Glutamatergic neuron (in vitro differentiated cells): ENCODE measurements at places on chromosomes 5 and 9. TPM values are rescaled to one million over a fixed set of nuclear protein-coding genes. Genes with fewer than 3 reads are reported as not detected.

Gene IL13
- total RNA-seq, result not detected

DNA sequence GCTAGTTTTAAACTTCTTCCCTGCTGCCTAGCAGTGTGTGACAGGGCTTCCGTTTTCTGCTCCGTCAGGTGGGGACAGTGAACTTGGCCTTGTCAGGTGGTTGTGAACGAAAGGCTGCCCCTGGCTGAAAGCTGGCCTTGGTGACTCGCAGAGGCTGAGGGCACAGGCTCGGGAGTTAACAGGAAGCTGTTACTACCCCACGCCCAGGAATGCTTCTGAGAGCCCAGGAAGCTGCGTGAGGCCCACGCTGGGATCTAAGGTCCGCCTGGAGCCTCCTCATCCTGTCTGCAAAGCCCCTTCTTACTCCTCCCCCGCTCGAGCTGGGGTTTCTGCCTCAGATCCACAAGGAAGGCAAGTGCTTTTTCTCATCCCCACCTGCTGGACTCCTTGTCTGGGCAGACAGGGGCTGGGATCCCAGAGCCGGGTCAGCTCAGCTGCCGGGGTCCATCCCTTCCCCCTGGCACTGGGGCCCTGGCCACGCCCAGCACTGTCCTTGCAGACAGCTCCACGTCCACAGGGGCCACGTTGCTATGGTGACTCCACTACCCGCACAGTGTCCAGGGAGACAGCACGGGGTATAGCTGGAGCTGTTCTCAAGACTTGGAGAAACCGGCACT lies 124.7 kb upstream of the TBC1D2 start:
- peak; percentile 45 for DNase-seq

DNA sequence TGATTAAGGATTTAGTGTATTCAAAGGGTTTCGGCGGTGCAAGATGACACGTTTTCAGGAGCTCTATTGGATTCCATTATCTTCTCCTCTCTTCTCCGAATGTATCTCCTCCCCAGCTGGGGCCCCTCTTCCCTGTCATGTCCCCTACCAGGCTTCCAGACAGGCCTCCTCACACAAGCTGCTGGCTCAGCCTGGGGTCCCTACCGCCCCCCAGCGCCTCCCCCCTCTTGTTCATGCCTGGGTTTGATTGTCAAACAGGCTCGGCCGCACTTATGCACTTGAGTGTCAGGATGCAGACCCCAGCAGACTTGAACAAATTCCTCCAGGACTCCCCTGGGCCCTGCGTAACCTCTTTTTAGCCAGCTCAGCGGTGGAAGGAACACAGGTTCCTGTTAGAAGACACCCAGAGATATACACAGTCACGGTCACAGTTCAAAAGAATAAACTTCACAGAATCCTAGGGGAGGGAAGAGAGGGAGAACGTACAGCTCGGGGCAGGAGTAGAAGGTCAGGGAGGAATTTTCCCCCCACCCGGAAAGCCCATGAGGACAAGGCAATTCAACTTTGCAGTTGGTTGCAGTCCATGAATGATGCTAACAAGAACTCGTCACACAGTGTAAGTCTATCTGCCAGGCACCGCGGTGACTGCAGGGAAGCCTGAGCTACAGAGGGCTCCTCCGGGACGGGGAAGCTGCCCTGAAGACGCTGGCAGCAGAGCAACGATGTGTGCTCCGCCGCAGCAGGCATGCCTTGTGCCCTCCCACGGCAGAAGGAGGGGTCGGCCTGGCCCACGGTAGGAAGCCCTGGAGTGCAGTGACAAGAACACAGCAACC lies 560.0 kb downstream of the BNC2 start:
- no peak for DNase-seq

DNA sequence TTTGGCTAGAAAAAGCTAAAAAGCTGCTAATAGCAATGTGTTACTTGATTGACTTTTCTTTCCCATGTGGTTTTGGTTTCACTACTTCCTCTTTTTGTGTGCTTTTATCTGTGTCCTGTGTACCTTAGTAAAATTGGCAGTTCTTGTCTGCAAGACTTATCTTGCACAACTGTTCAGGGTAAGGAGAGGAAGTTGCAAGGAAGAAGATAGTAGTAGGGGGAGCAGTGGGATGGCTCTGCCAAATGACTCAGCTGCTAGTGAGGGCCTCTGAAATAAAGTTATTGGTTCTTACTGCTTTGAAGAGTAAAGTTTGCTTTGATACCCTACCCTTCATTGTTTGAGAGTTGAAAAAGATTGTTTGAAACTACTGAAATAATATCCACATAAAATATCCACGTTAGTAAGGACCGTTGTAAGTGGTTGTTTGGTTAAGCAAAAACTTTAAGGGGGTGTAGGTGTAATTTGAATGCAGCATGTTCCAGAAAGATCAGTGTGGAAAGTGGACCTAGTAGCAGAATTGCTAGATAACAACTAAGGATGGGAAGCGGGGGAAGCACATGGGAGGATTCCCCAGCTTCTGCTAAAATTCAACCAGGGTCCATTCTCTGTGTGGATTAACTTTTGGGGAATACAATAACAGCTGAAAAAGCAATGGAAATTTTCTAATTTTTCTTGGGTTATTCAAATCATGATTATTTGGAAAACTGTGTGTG lies 123.5 kb downstream of the SCAMP1 start:
- DNase-seq, result no peak

GRCh38 chr5:120293796-120294195 lies 170.3 kb upstream of the PRR16 start:
- no peak for DNase-seq

DNA sequence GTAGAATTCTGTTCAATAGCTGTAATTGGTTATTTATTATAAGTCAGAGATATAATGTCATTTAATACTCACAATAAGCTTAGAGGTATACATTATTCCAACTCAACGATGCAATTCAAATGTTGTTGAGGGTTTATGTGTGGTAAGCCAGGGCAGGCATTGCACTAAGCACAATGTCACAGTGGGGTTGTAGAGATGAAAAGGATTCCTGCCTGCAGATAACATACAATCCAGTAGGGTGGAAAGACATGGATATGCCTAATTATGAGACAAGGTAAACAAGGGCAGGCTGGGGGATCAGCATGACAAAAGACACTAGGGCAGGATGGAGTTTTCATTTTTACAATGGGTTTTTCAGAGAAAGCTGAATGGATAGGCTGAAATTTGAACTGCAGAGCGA lies 98.7 kb upstream of the PALM2AKAP2 start:
- no peak for DNase-seq

DNA sequence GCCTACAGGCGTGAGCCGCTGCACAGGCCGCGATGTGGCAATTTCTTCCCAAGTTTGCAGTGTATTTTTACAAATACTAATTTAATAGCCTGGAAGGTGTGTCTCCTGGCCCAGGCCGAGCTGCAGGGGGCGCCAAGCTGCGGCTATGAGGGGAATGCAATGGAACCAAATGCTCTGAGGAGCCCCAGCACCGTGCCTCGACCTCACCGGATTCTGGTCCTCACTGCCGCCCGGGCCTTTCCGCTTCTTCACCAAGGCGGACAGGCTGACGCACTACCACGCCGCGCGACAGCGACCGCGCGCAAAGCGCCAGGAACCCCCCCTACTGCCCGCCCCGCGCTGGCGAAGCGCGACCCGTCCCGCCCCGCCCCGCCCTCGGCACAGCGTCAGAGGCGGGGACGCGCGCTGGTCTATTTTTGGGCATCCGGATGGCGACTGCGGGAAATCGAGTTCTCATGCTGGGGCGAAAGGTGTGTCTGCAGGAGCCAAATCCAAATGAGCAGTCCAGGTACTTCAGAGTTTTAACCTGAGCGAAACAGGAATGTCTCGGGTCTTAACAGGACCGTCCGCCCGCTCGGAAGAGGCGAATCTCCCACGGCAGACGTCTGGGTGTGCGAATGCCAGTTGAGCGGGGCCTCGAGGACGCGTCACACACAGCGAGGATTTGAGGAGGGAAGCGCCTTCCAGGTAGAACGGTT lies 31.7 kb upstream of the PRXL2C start:
- peak; percentile 86 for DNase-seq

GRCh38 chr5:124824637-124825158 lies 78.3 kb upstream of the ZNF608 start:
- DNase-seq, result no peak

DNA sequence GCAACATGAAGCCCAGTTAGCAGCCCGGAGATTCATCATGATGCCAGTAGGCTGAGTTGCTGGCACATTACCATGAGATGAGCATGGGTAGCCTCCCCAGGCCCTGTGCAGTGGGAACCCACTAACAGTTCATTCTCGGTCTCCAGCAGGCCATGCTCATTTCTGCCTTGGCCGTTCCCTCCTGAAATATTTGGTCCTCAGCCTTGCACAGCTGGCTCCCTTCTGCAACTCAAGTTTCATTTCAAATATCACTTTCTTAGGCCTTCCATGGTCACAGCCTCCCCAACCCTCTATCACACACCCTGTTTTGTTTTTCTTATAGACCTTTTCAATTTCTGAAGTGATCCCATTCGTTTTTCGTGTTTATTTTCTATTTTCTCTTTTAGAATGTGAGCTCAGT lies 125.4 kb upstream of the VLDLR start:
- DNase-seq, result no peak

DNA sequence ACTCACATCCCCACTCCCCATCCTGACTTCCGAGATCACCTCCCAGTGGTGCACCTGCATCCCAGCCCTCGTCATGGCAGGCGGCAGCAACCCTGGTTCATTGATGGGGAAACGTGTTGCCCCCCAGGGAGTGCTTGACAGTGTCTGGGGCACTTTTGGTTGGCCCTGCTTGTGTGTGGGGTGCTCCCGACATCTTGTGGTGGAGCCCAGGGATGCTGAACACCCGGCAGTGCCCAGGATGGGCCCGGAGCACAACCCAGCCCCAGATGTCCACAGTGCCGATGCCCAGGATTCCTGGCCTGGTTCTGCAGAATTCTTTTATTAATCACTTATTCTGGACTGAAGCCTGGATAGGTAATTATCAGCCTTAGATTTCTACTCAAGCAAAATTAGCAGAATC lies 3.7 kb downstream of the MRPL36 start:
- DNase-seq, result no peak

GRCh38 chr5:151949701-151950308 lies 25.2 kb upstream of the GLRA1 start:
- no peak for DNase-seq

GRCh38 chr5:35651002-35651756 lies 33.5 kb downstream of the SPEF2 start:
- DNase-seq, result peak; percentile 19
